Activated naive CD8-positive, alpha-beta T cell treated with anti-CD3 and anti-CD28 coated beads for 36 hours (primary cell): ENCODE measurements at places on chromosomes 2 and 18. TPM values are rescaled to one million over a fixed set of nuclear protein-coding genes. Genes with fewer than 3 reads are reported as not detected.

The ALMS1 gene
- 18.3 TPM for total RNA-seq

GRCh38 chr2:197851451-197851850 is 47.1 kb downstream of the PLCL1 start:
- no peak for DNase-seq

The BMP10 gene
- not detected for total RNA-seq

DNA sequence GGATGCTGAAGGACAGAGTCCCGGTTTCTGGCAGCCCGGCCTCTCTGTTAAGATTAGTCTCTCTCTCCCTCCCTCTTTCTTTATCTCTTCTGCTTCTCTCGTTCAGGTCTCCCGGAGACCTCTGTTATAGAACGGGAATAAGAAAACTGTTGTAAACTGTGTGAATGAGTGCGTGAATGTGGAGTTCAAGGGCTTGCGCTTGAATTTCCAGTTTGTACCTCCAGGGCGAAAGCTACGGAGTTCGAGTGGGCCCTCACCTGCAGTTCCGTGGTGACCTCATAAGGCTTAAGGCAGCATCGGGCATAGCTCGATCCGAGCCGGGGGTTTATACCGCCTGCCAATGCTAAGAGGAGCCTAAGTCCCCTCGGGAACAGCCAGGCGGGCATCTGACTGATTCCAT is 26.4 kb downstream of the SKA1 start:
- no peak for DNase-seq

GRCh38 chr2:113225263-113226259 is 51.8 kb downstream of the PSD4 start:
- no peak for DNase-seq

The ABCB11 gene
- not detected for total RNA-seq

The TCF7L1 gene
- total RNA-seq: 0.06 TPM

The INHBB gene
- total RNA-seq: not detected

- no peak for DNase-seq
These were observed 122.3 kb upstream of the RAB6C start for GRCh38 chr2:129857200-129857599.

The NT5C1B gene
- total RNA-seq: not detected

The RAD51AP2 gene
- total RNA-seq: not detected

The FBLN7 gene
- total RNA-seq: 8.8 TPM

GRCh38 chr18:75264926-75265597 is 54.5 kb downstream of the TSHZ1 start:
- DNase-seq: no peak

GRCh38 chr18:68399721-68400120 is 315.2 kb downstream of the TMX3 start:
- DNase-seq: no peak

The TDRD15 gene
- total RNA-seq: not detected

DNA sequence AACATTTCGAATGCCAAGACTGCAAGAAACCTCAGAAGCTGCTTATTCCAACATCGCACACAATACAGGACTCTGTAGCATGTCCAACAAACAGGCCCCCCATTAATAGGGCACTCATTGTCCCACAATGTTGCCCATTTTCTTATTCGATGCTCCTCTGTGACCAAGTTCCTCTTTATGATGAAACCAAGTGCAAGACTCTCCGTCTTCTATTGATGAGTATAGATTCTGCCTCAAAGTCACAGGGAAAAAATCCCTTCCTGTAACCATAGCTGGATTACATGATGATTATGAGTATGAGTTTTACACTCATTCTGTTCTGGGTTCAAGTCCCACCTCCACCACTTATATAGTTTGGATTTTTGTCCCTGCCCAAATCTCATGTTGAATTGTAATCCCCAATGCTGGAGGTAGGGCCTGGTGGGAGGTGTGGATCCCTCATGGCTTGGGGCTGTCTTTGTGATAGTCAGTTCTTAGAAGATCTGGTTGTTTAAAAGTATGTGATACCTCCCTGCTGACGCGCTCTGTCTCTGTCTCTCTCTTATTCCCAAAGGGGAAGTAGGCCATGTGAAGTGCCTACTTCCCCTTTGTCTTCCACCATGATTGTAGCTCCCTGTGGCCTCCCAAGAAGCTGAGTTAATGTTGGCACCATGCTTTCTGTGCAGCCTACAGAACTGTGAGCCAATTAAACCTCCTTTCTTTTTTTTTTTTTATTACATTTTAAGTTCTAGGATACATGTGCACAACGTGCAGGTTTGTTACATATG is 148.7 kb downstream of the OSR1 start:
- DNase-seq: no peak

The RGPD5 gene
- total RNA-seq: 22.2 TPM

DNA sequence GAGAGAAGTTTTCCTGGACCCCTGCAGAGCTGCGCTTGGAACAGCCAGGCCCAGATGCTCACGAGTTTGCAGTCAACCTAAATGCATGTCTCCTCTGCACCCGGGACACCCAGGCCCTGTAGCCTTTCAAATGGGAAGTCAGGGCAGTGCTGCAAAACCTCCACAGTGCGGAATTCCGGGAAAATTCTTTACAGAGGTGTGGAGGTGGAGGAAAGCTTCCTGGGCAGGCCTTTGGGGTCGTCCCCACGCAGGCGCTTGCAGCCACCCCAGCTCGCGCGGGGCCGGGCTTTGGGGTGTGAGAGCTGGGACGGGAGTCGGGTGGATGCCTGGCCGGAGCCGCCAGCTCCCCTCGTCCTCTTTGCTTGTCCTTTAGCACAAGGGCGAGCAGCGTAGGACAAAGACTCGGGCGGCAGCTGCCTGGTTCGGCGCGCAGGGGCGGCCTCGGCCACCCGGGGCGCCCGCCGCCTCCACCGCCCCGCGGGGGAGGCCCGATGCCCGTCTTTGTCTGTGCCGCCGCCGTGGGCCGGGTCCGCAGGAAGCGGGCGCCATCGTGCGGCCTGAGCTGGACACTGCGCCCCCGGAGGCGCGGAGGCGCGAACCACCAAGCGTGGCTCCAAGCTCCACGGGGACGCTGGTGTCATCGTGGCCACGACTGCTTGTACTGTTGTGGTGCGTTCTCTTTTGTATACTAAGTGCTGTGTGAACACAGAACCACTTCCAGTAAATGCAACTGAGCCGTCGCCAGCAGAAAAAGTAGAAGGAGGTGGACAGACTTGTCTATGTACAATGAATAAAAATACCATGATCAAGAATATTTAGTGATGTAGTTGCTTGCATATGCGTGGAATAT is 28.2 kb upstream of the BCL11A start:
- DNase-seq: peak; percentile 79

DNA sequence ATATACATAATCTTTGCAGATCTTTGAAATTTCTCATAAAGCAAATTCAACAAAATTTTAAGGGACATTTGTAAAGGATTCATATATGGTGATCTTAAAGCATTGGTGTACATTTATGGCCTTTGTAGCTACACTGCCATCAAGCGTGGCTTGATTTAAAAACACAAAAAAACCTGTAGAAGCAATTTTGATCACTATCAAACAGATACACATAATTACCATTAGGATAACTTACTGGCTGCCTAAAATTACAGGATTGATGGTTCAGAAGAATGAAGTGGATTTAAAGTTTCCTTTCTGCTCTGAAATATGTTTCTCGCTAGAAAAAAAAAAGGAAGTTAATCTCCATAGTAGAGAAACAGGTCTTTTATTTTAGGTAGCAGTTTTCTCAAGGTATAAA is 31.4 kb downstream of the MAPRE2 start:
- DNase-seq: no peak

The ARHGAP28 gene
- total RNA-seq: not detected

The GNAL gene
- total RNA-seq: not detected

The MAP3K19 gene
- total RNA-seq: not detected

GRCh38 chr2:138919120-138919747 is 139.0 kb upstream of the NXPH2 start:
- DNase-seq: no peak

DNA sequence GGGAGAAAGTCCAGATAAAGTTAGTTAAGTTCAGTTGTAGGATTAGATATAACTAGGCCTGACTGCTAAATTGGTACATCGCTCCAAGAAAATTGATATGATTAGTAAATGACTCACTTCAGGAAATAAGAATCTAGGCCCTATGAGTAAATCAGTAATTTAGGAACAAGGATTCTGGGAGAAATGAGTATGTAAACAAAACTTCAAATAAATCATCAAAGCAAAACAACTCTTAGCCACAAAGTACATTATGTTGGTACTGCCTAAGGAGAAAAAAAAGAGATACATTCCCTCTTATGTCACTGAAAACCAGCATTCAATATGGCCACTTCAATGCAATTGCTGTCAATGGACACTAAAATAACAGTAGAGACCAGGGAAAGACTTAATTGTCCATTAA is 529.1 kb downstream of the ZNF804A start:
- no peak for DNase-seq

DNA sequence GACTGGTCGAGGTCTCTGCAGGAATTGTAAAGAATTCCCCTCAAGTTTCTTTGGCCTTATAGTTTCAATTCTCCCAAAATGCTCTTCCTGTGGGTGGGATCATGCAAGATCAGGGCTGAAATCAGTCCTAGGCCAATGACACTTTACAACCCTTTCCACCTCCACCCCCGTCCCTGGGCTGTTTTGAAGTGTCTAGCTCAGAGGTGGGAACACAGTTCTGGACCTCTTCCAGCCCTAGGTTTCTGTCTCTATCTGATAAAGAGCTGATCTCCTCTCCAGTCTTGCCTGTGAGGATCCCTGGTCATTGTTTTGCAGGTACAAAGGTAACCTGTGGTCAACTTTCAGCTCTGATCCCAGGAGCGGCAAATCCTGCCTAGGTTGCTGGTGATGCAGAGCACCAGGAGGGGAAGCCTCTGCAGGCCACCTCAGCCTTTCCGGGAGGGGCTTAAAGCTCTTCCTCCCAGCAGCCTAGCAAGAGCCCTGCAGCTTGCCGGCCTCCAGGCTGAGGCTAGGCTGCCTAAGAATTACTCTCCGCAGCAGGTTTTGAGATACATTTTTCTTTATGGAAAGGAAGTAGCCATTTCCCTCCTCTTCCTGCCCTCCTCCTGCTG is 69.8 kb upstream of the WIPF1 start:
- DNase-seq: no peak
